ENCODE measurements at places on chromosomes 7 and 10.

DNA sequence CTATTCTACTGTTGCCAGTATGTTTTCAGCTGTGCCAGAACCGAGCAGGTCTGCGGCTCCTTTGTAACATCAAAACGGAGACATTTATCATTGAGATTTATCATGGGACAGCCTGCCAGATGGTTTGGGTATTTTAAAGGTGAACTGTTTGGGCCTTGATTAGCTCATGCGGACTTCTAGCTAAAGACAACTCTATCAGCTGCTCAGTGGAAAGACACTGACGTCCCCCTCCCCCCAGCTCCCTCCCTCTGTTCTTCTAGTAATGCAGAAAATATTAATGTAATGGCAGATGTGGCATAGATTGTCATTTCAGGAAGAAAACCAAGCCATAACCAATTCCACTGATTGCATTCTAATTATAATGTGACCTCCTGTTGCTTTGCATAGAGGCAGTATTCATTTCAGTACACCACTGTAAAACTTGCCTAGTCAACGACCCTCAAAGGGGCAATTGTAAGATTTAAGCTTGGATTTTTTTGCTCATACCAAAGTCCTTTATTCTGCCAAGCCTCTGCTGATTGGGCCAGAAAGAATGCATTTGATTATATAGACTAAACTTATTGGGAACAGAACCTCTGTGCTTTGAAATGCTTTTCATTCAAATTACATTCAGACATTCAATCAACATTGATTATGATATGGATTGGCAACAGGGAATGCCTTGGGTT is 966.8 kb downstream of the LRMDA start:
- no peak for DNase-seq

GRCh38 chr10:92530421-92530820 is 43.5 kb downstream of the IDE start:
- no peak for DNase-seq

- DNase-seq = no peak
Observed at GRCh38 chr7:95517870-95518269, 32.1 kb downstream of the ASB4 start.

- DNase-seq = no peak
Observed at GRCh38 chr7:17274551-17275245, 23.8 kb upstream of the AHR start.

DNA sequence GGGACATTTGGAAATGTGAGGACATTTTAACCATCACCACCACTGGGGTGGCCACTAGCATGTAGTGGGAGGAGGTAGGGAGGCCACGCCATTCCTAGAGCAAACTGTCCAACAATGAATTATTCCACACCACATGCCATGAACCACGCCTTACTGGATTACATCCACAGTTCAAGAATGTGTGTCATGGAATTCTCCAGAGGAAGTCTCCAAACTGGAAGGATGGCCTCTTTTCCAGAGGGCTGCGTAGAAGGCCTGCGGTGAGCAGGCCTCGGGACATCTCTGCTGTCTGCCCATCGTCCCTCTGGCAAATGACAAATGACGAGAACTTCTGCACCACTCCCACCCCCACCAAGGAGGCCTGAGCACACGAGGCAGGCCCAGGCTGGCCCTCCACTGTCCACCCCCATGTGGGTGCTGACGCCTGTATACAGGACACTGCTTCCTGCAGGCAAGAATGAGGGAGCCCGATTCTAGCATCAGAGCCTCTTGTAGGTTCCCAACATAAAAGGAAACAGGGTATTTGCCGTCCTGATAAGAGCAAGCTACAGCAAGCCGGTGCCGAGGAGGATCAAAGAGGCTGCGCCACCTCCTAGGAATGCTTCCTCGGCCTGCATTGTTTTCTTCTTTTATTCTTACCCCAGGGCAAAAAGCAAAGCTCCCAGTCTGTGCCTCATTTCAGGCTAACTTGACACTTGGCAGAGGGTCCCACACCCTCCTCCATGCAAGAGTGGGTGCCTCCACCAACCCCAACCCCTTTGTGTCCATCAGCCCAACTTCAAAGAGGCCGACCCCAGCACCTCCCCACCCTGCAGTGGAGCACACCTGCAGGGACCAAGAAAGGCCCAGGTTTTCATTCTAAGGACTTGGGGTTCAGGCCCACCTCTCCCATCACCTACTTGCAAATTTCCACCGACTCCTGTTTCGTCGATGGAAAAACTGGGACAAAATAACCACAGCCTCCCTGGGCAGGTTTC is 23.9 kb downstream of the TNS3 start:
- DNase-seq = no peak

- no peak for DNase-seq
Observed at GRCh38 chr7:116293139-116293538, 82.8 kb downstream of the TES start.

- no peak for DNase-seq
Observed at GRCh38 chr7:132422502-132423111, 153.7 kb downstream of the PLXNA4 start.

DNA sequence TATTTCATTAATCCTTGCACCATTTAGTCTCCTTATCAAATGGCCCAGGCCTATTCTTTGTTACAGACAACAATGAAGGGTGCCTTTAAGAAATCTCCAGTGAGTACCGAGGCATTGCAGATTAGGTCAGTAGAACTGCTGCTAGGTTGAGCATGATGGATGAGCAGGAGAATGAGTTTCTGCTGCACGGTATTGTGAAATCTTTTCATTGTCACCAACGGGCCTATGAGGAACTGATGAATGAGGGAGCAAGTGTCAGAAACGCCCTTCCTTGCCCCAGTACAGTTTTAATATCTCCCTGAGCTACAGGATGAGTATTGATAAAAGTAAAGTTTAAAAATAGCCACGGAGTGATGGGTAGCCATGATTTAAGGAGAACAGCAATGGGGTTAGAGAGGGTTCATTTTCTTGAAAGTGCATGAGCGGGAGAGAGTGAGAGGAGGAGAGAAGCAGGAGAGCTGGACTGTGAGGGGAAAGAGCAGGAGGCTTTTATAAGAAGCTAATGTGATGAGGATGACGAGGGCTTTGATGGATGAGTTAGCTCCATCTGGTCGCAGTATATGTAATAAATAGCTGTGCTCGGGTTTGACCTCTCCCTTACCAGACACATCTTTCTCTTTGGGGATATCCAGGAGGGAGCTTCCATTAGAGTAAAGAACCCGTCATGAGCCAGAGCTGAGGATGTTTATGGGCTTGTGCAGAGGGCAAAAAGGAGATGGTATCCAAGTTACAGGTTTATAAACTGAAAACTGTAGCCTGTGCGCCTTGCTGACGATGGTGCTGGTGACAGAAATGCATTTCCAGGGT is 526.1 kb downstream of the LRMDA start:
- DNase-seq = no peak

GRCh38 chr10:48237259-48238250 is 36.9 kb downstream of the FRMPD2 start:
- DNase-seq = no peak

- DNase-seq = no peak
Observed at GRCh38 chr10:110286841-110287240, 17.9 kb downstream of the SMNDC1 start.
